Right forelimb (tissue), 1 donor: ENCODE measurements at places on chromosomes 13 and 19.

DNA sequence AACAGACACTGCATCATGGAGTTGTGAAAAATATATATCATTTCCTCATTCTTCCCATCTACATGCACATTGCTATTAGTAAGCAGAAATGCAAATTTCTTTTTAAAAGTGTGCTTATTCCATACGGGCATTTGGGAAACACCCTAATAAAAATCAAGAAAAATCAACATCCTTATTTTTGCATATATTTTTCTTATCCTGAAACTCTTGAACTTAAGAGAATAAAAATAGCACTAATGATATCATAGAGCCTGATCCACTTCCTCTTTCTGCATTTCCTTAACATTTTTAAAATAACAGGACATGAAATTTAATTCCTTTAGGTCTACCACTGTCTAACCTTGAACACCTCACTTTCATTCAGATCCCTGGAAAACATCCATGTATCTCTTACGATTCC lies 123.3 kb downstream of the VWA8 start:
- DNase-seq: no peak

GRCh38 chr13:53012707-53013106 lies 15.9 kb upstream of the OLFM4 start:
- no peak for DNase-seq

- DNase-seq: no peak
Measured at GRCh38 chr19:45739498-45740439, 6.5 kb downstream of the MEIOSIN start.

GRCh38 chr13:83221813-83222241 lies 660.4 kb downstream of the SLITRK1 start:
- no peak for DNase-seq

DNA sequence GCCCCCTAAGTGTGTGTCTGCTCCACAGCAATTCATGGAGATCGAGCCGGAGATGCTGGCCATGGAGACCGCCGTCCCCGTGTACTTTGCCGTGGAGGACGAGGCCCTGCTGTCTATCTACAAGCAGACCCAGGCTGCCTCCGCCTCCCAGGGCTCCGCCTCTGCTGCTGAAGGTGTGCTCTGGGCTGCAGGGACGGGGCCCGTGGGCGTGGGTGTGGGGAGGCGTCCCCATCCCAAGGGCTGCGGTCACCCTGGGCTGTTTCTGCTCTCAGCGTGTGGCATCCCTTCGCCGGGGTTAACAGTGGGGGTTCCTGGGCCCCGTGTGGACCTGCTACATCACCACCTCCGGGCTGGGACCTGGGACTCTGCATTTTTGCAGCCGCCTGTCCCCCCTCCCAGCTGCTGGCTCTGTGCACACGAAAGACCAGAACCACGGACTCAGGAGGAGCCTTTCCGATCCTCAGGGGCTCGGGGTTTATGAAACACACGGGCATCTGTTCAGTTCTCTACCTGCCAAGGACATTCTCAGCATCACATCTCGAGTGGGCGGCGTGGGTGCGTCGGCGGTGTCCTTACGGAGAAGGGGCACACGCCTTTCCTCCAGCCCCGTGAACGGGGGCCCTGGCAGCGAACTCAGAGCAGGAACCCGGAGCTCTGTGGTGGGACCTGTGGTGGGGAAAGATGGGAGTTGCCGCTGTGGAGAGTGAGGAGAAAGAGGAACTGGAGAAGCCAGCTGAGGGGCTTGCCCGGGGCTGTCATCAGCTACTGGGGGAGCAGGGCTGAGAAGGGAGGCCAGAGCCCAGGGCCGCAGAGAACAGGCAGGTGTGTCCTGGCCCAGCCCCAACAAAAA lies 7.8 kb downstream of the NCLN start:
- DNase-seq: no peak

DNA sequence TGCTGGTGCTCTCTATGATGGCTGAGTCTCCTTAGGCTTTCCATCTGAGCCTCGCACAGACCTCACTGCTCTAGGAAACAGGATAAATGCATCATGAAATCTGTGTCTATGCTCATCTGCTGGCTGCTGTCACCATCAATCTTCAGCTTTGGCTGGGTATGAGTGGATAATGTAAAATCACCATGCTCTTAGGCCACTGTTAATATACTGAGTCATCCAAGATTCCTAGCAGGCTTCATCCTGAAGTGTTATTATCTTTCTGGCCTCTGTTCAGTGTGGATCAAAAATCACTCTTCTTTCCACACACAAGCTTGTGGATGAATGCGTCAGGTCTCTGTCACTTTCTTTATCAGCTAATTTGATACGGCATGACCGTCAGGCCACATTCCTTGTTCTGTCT lies 317.4 kb downstream of the NALCN start:
- no peak for DNase-seq

GRCh38 chr13:48443442-48444208 lies 30.7 kb upstream of the LPAR6 start:
- no peak for DNase-seq

DNA sequence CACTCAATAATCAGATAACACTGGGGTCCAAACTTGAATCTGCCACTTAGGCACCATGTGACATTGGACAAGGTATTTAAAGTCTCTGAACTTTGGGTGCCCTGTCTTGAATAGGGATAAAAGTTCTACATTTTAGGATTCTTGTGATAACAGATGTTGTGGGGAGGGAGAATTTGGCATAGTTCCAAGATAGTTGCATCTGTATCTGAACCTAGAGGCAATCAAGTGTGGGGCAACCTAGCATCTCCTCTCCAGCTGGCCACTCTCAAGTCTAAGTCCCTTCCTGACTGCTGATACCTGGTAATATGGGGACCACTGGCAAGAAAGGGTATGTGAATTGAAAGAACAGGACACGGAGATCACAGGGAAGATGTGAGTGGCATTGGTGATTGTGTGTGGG lies 256.1 kb downstream of the FOXO1 start:
- DNase-seq: no peak

DNA sequence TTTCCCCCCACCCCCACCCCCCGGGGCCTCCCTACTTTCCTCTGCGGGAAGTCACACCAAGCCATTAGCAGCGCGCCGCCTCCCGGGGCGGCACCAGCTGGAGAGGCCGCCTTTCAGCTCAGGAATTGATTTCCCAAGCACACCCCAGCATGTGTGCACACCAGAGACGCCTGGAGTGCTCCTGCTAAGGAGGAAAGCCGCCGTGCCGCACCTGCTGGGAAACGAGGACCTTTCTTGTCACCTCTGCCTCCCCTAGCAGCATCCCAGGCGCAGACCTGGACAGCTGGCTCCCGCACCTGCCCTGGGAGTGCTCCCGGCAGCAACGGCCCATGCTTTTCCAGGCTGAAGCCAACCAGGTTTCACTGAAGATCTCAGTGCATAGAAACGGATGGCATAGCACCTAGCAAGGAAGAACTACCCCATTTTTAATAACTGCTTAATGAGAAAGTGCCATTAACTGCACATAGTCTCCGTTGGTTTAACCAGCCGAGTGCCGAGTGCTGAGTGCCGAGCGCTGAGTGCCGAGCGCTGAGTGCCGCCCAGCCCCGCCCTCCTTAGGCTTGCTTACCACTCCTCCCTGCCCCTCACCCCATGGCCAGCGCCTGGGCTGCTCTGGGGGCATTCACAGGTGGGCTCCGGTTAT lies 165.0 kb downstream of the USP12 start:
- peak; percentile 61 for DNase-seq

GRCh38 chr13:73598020-73598712 lies 536.0 kb downstream of the KLF12 start:
- no peak for DNase-seq

GRCh38 chr13:32384702-32385101 lies 43.2 kb downstream of the N4BP2L1 start:
- no peak for DNase-seq

DNA sequence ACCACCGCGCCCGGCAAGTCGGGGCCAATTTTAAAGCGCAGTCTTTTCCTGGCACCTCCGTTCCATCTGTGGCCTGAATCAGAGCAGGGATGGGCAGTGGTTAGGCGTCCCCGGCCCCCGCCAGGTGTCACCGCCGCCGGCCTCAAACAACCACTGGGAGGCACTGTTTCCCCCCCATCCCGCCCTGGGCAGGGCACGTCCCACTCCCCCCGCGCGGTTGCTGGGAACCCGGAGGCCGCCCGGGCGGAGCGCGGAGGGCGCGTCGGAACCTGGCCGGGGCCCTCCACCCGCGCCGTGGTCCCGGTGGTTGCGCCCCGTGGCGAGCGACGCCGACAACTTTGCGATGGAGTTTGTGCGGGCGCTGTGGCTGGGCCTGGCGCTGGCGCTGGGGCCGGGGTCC lies at the start of gene GRIN3B:
GRIN3B (plus strand) TSS at position 325 of the 400 bp plus-strand sequence; CDS start at position 344, 19 bp downstream.
- no peak for DNase-seq

DNA sequence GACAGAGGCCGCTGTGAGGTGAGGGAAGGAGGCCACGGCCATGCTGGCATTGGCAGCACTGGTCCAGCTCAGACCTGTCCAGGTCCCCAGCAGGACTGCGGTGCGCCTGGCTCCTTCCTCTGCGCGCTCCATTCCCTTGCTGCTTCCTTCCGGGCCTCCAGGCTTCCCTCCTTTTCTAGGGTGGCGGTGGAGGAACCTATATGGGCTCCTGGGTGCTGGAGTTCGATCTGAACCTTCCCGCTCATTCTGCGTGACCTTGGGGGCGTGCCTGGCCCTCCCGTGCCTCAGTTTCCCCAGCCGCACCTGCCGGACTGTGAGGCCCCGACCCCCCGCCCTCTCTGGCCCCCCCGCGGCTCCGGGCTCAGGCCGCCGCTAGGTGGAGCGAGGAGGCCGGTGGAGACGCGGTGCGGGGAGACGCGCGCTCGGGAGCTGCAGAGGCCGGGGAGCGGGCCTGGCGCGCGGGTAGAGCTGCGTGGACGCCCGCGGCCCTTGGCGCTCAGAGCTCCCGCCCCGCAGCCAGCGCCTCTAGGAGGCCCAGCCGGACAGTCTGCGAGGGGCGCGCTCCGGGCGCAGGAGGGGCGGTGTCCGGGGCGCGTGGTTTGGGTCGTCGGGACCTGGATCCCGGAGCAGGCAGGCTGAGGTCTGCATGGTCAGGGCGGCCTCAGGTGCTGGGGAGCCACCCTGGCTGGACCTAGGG lies 29.9 kb downstream of the EFNA2 start:
- peak; percentile 71 for DNase-seq

DNA sequence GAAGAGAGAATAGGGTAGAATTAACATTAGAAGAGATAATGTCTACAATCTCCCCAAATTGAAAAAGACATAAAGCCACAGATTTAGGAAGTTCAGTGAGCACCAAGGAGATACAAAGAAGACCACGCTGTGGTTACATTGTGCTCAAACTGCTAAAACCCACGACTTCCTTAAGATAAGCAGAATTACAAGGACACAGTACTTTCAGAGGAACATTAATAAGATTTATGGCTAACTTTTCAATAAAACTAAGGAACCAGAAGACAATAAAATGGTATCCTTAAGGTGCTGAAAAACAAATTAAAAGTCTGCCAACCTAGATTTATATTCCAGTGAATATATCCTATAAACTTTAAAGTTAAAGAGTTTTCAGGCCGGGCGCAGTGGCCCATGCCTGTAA lies 7.4 kb upstream of the IL17D start:
- no peak for DNase-seq

DNA sequence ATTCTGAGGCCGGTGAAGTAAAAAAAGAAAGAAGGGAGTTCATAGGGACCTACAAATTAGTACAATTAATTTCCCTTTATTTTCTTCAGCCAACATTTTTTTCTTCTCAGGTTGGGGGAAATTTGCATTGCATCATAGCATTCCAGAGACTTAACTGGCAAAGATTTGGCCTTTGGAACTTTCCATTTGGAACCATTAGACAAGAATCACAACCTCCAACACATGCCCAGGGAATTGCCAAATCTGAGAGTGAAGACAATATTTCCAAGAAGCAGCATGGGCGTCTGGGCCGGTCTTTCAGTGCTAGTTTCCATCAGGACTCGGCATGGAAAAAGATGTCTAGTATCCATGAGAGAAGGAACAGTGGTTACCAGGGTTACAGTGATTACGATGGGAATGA lies 6.4 kb upstream of the ERCC5 start:
- DNase-seq: no peak

DNA sequence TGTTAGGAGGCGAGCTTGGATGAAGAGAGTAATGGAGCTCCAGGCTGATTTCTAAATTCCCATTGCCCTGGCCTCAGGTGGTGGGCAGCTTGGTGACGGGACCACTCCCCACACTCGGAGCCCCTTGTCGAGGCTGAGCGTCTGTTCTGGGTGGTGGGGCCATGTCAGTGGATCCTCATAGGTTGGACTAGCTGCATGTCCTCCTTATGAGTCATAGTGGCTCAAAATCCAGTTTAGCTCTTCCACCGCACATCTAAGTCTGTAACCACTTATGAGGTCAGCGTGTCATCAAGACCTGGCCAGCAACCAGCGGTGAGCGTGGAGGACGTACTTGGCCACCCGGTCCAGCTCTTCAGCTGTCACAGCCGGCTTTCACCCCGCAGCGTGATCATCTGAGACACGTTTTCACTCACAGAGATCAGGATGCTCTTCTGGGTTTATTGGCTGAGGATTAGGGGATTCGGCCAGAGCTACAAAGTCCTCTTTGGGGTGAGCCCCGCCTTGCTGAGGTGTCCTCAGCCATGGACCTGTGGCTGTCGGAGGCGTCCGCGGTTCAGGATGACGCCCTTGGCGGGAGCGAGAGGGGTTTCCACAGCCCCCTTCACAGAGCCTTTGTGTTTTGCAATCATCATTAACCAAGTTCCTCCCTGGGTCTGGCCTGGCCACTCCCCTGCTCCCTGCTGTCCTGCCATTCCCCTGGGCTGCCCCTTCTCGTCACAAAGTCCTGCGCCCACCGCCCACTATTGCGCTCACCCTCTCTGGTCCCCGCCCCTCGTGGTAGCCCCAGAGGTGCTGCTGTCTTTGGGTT lies 41.9 kb downstream of the ADPRHL1 start:
- peak; percentile 71 for DNase-seq

GRCh38 chr13:73162912-73163911 lies 104.4 kb downstream of the KLF5 start:
- no peak for DNase-seq

DNA sequence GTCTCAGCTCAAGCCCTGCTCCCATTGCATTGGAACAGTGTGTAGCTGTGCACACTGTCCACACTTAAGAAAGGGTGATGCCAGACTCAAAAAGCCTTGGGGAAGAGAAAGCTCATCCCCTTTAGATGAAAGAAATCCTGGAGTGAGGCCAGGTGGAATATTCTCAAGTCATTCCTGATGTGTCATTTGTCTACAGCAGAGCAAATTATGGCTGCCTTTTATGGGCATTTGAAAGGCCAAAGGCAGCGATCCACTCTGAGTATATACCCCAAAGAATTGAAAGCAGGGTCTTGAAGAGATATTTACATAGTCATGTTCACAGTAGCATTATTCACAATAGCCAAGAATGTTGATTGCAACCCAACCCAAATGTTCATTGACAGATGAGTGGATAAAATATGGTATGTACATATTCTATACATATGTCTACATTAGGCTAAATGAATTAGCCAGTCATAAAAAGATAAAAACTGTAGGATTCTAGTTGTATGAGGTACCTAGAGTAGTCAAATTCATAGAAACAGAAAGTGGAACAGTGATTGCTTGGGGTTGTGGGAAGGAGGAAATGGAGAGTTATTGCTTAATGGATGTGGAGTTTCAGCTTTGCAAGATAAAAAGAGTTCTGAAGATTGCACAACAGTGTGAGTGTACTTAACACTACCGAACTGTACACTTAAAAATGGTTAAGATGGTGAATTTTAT lies 214.9 kb downstream of the KCNRG start:
- DNase-seq: no peak
